ENCODE measurements at places on chromosomes 7 and 10.

GRCh38 chr7:33155811-33156210 is 26.4 kb downstream of the BBS9 start:
- no peak for DNase-seq

GRCh38 chr10:3935141-3935540 is 150.1 kb upstream of the KLF6 start:
- no peak for DNase-seq

GRCh38 chr10:124369986-124370385 is 48.7 kb downstream of the OAT start:
- DNase-seq, result no peak

- no peak for DNase-seq
Measured at GRCh38 chr7:11727864-11728263, 104.1 kb downstream of the THSD7A start.

- peak; percentile 53 for DNase-seq
Measured at GRCh38 chr7:128863433-128863989, 855 bp downstream of the ATP6V1F start.

GRCh38 chr10:28130267-28130666 is 131.4 kb upstream of the ODAD2 start:
- no peak for DNase-seq

DNA sequence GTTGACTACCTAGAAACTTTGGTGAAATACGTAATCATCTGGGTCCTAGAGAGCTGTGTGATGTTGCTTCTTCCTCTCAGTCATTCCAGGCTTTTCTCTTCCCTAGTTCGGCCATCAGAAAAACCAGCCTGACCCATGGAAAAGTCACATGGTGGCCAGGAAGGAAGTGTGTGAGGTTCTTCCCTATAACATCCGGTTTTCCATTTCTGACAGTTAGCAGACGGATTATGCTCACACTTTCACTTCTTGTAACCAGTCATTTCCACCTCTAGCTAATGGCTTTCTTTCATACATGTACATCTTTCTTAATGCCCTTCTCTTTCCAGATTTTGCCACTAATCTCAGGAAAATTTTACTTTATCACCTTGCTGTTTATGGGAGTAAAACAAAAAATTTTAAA is 110.0 kb upstream of the GLCCI1 start:
- DNase-seq, result no peak

- DNase-seq, result peak; percentile 22
Measured at GRCh38 chr10:59968705-59969104, 62.3 kb upstream of the CCDC6 start.

DNA sequence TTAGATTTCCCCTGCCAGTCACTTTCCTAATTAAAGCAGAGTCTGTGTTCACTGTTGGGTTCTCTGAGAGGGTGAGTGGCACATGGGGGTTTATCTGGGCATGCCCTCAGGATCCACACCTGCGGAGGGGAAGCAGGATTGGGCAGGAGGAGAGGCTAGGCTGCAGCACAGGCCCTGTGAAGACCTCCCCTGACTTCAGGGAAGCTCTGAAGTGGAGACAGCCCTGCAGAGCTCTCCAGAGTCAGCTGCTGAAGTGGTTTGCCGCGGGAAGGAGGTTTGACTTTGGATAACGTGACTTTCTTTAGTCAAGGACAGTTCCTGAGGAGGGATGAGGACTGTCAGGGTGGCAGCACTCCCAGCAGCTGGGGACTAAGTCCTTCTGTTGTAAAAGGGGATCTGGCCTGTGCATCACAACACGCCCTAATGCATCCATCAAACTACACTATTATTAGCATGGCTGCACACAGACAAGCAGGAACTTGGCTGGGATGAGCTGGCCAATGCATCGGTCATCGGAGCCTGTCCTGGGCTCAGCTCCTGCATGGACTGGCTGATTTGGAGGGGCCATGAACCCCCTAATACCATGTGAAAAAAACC is 50.9 kb upstream of the LEP start:
- no peak for DNase-seq

DNA sequence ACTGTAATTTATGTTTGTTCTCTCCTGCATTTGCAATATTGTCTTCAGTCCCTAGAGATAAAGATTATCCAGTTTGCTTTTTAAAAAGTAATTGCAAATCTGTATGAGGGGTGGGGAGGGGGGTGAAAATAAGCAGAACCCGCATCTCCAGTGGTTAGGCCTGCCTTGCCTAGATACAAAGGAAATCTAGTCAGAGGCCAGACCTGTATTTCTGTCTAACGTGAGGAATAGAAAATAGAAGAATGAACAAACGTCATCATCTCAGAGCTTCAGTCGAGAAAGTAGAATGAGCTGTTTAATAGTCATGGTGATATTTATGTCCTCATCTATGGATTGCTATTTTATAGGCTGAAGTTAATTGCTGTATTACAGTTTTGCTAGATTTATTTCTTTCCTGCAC is 284.2 kb downstream of the BICC1 start:
- no peak for DNase-seq

DNA sequence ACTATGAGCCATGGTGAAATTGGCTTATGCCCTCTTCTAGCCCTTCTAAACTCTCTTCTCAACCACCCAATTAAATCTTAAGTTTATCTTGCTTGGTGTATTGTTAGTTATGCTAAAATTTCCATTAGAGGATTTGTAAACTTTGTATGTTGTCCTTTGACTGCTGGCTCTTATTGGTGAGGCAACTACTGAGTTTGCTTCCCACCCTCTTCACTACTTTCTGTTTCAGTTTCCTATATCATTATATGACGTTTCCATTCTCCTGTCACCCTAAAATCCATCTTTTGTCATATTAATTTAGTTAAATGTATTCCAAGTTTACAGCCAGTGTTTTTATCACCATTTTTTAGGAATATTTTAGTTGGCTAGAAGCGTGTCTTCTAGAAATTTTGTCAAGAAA is 80.9 kb upstream of the VWC2 start:
- no peak for DNase-seq

DNA sequence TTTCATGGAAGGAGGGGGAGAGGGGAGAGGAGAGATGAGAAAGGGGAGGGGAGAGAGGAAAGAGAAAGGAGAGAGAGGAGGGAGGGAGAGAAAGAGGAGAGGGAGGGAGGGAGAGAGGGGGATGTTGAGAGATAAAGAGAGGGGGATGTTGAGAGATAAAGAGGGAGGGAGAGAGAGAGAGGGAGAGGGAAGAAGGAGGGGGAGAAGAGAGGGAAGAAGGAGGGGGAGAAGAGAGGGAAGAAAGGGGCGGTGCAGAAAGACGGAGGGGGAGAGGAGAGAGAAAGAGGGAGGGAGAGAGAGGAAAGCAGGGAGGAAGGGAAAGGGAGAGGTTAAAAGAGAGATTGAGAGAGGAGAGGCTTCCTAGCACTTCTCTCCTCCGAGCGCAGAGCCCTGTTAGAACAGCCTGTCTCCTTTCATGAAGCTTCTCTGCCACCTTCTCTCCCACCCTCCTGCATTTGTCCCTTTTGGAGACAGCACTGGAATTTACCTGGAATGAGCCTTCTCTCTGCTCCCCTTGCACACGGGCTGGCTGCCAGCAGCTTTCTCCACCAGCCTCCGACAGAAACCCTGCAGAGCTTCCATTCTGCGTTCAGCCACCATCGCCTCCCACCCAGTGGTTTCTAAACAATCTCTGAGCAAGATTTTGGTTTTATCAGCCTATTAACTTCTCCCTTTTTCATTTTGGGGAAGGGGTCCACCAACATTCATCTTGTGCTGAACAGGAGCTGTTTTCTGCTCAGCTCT is 74.0 kb upstream of the CARD11 start:
- DNase-seq, result no peak

- DNase-seq, result no peak
Measured at GRCh38 chr10:31383810-31384588, 65.0 kb downstream of the ZEB1 start.

DNA sequence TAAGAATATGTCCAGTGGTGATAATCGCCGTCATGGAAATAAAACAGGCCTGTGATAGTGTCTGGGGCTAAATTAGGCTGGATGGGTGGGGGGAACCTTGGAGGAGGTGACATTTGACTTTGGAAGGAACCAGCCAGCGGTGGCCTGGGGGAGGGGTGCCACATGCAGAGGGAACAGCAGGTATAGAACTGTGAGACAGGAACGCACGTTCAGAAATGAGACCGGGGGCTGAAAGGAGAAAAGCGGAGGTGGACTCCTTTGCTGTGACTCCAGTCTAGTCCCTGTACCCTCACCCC is 2.6 kb upstream of the CYP26A1 start:
- DNase-seq, result no peak

DNA sequence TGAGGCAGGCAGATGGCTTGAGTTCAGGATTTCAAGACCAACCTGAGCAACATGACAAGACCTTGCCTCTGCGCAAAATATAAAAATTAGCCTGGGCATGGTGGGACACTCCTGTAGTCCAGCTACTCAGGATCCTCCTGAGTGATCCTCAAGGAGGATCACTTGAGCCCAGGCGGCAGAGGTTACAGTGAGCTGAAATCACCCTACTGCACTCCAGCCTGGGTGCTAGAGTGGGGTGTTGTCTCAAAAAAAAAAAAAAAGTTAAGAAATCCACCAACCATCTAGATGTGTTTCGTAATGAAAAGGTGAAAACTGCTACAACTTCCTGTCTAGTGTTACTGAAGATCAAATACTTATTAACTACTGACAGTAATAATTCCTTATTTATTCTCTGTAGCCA is 8.1 kb downstream of the GLCCI1 start:
- no peak for DNase-seq

Data from NCI-H1092 treated with DMSO at 0.1 percent for 48 hours (cell line).